ENCODE measurements at places on chromosomes 7 and 10.

DNA sequence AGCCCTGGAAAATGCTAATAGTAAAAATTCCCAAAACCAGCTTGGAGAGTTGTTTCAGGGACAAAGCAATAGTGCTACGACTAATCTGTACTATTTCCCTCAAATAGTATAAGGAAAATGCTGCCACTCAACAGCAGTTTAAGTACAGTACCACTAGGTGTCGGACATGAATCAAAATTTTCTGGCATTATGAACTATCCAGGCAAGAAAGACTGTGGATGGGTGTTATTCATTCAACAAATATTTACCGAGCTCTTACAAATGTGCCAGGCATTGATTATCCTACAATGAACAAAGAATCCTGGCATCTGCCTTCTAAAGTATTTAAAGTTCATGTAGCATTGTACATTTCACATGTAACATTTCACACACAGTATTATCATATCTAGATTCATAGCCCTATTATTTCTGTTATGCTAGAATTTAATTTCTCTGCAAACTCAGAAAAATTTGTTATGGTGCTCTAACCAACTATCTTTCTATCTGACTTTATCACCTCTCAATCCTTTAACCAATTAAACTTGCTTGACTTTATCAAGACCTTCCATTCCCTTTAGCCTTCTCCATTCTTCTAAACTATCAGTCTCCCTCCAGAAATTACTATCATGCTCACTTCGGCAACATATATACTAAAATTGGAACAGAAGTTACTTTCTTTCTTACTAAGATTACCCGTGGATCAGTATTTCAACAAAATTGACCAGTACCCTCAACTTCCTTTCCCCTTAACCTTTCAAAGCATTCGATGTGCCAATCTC is 80.6 kb downstream of the ARHGAP21 start:
- peak; percentile 35 for DNase-seq

DNA sequence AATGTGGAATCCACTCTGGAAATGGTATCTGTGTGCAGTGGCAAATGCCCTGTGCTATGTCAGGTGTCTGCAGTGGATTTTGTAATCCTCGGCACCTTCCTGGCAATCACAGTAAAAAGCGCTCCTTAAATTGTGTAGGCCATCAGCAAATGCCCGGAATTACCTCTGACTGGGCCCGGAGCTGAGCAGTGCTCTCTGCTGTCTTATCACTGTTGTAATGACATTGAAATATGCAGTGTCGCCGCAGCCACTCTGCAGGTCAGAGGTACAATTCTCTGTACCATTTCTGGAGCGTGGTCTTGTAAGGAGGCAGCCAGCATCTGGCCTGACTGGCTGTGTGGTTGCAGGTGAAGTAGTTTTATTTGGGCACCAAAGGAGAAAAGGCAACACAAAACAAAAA is 416.4 kb upstream of the MKI67 start:
- no peak for DNase-seq

GRCh38 chr7:38169847-38170246 is 8.2 kb upstream of the STARD3NL start:
- DNase-seq: no peak

DNA sequence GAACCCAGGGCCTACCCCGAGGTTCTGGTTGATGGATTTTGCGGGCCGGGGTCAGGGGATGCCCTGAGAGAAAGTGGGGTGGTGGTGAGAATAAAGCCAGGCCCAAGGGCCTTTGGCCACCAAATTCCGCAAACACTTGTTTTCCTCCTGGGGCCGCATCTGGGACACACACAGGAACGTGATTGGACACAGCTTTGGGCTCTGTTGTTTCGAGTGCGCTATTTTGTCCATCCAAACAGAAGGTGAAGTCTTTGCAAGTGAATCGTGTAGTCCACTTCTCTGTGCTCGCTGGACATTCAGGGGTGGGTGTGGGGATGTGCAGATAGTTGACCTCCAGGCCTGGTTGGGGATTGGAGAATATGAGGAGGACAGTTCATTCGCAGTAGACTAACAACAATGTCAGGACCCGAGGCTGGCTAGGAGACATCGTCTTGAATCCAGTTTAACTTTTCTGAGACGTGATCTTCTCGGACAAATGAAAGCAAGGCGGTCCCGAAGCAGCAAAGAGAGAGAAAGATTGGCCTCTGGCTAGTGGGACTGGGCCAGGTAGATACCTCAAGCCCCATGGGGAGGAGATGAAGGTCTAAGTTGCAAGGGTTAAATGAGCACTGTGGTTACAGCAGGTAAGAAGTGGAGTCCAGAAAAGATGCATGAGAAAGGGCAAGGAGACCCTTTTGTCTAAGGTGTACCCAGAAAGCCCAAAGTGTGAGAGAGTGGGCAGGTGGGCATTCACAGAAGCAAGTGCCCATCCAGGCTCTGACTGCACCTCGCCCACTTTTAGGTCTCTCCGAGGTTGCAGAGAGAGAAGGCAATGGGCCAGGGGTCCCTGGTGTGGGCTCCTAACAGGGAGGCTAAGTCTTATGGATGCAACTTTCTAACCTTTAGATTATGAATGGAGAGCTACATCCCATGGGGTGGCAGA is 764 bp upstream of the FAM131B start:
- no peak for DNase-seq

GRCh38 chr10:30459283-30459682 is 25.3 kb downstream of the MAP3K8 start:
- no peak for DNase-seq

GRCh38 chr10:4825868-4826791 is at the start of gene AKR1E2:
AKR1E2 (plus strand) TSS chr10:4826207; CDS start chr10:4826325, 118 bp downstream.
- peak; percentile 25 for DNase-seq

- no peak for DNase-seq
These were observed 24.1 kb downstream of the CAMK2G start for GRCh38 chr10:73850211-73850610.

- no peak for DNase-seq
These were observed 86.9 kb upstream of the MTPN start for GRCh38 chr7:136064081-136064480.

DNA sequence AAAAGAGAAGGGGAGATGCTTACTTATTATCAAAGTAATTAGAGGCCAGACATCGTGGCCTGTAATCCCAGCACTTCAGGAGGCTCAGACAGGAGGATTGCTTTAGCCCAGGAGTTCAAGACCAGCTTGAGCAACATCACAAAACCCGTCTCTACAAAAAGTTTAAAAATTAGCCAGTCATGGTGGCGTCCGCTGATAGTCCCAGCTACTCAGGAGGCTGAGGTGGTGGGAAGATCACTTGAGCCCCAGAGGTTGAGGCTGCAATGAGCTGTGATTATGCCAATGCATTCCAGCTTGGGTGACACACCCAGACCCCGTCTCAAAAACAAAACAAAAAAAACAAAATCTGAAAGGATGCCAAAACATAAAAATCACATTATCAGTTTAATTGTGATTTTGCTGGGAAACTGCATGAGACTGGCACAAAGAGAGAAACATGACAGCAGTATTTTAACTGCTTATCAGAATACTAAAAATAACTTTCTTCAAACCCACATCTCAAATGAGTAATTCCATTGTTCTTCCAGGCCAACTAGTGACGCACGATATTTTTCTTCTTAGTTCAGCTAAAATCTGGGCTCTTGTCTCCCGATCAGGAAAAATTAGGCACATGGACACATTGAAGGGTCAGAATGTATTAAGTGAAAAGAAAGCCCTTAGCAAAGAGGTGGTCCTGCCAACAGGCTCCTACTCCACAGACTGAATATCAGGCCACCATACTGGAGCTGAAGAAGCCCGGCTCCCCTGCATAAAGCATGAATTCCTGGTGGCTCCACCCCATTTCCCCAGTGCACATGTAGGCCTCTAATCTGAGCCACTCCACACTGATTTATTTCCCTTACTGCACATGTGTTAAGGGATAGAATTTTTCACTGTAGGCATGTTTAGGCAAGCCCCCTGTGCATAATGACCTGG is 9.6 kb upstream of the CCM2 start:
- DNase-seq: no peak

DNA sequence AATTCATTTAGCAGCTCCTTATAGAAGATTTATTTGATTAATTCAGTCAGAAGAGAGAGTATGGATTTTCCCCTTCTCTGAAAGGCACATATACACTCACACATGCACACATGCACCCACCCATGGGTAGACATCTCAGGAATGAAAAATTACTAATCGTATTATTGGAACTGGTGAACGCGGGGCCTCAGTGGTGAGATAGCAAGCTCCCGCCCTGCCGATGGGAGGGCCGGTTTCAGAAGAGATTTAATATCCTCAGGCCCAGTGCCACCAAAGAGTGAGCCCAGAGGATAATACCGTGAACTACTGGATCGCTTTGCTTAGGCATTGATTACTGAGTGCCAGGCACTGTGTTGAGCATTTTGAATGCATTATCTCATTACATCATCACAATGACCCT is 38.0 kb upstream of the EMX2 start:
- DNase-seq: no peak

DNA sequence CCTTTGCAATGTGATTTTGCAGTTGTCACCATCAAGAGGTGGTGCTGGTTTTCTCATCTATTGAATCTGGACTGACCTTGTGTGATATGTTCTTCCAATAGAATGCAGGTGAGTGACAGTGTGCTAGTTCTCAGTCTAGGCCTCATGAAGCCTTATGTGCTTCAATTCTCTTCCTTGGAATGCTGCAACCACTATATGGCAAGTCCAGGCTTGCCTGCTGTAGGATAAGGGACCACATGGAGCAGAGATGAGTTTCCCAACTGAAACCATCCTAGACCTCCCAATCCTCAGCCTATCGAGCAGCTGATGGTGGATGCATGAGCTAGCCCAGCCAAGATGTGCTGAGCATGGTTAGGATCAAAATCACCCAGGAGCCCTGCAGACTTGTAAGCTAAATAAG is 32.6 kb upstream of the ARHGAP21 start:
- no peak for DNase-seq

- DNase-seq: no peak
These were observed 204.8 kb downstream of the BMPER start for GRCh38 chr7:34109936-34110780.

DNA sequence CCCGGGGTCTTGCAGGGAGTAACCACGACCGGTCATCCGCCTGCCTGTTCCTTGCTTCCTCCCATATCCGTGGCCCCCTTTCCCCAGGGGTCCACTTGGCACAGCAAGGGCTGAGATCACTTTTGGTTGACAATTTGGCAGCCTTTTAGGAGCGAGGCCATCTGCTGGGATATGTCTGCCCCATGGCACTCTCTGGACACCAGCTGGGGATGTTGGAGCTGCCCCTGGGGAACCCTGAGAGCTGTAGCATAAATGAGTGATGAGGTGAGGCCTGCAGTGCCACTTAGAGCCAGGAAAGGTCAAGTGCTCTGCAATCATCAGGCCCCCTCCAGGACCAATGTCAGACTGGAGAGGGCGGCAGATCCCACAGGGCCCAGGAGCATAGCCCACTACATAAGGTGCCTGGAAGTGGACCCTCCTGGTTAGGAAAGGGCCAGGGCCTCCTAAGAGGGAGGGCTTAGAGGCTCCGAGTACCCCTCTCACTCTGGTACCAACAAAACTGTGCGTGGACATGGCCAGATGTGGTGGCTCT is 92.1 kb downstream of the HIP1 start:
- DNase-seq: no peak

GRCh38 chr7:40918701-40919271 is 784.0 kb downstream of the SUGCT start:
- no peak for DNase-seq

- DNase-seq: no peak
These were observed 29.4 kb downstream of the DNAJC9 start for GRCh38 chr10:73217628-73218027.

DNA sequence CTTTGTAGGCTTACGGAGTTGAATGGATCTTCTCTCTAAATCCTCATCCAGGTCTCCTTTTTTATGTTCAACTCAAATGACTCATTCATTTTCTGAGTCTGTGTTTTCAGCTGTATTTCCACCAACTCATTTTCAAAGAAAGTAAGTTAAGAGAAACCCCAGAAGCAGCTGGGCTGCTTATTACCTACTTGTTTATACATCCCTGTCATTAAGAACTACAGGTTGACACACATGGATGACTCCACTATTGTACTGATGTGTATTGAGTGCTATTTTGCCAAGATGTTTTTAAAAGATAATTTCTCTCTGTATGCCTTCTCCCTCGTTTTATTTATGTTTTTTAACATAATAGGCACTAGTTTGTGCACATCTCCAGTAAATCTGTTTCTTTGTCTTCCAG is 41.9 kb downstream of the DGKI start:
- DNase-seq: no peak

- no peak for DNase-seq
These were observed 7.2 kb upstream of the SRI start for GRCh38 chr7:88226886-88227516.

DNA sequence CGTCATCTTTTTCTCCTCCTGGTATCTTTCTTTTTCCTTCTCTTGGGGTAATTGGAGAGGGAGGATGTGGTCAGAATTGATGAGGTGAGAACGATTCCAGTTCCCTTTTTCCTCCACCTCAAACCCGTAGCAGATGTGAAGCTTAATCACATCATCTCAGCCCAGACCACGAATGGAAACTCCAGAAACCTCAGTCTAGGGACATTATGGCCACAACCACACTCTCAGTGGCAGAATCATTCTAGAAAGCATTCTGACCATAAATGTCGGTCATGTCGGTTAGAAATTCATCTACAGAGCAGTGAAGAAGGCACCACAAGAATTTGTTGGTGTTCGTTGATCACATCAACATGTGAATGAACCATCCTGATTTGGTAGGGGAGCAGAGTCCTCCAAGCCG is 78.7 kb downstream of the GATA3 start:
- DNase-seq: no peak
